ENCODE measurements at places on chromosomes 13 and 19. TPM values are rescaled to one million over a fixed set of nuclear protein-coding genes. Genes with fewer than 3 reads are reported as not detected.

Gene CHST8
- total RNA-seq, result 0.19 TPM

Gene CYP2F1
- not detected for total RNA-seq

Gene TNFSF13B
- total RNA-seq, result 0.41 TPM

Gene CYP2A7
- not detected for total RNA-seq

Gene HCN2
- total RNA-seq, result 26.6 TPM

Gene ZNF675
- 3.0 TPM for total RNA-seq

Gene ZNF112
- 2.3 TPM for total RNA-seq

Gene KLF5
- total RNA-seq, result 46.0 TPM

Gene TEX26
- not detected for total RNA-seq

Gene CCDC8
- total RNA-seq, result not detected

Gene ZMYM5
- 5.7 TPM for total RNA-seq

Gene C5AR1
- total RNA-seq, result 2.5 TPM

Gene ZNF878
- total RNA-seq, result not detected

Gene AXL
- 94.1 TPM for total RNA-seq

Gene RTBDN
- 0.20 TPM for total RNA-seq

Gene DMWD
- total RNA-seq, result 29.9 TPM

Gene MYO1F
- total RNA-seq, result 0.37 TPM

Gene CEACAM4
- total RNA-seq, result not detected

Gene LYPD5
- 0.55 TPM for total RNA-seq

Gene ZNF470
- 1.3 TPM for total RNA-seq

Gene MUC16
- total RNA-seq, result 0.03 TPM

Gene ADM5
- 5.0 TPM for total RNA-seq

Gene STAP2
- total RNA-seq, result not detected

Gene ZNF761
- 7.8 TPM for total RNA-seq

Gene ZNF611
- total RNA-seq, result 3.2 TPM

Gene SPRY2
- total RNA-seq, result 16.3 TPM

Gene CASP14
- not detected for total RNA-seq

Gene SH2D3A
- 19.9 TPM for total RNA-seq

Gene FREM2
- total RNA-seq, result not detected

Gene PRODH2
- total RNA-seq, result 0.14 TPM

Gene PTGIR
- not detected for total RNA-seq

Gene KCNJ14
- 1.2 TPM for total RNA-seq

Gene MAG
- total RNA-seq, result not detected

Gene KIRREL2
- 0.49 TPM for total RNA-seq

Gene ZNF132
- 0.09 TPM for total RNA-seq

Gene KLK3
- total RNA-seq, result not detected

Gene EXOC3L2
- 1.8 TPM for total RNA-seq

Gene CYP4F3
- total RNA-seq, result 3.4 TPM

Gene RINL
- 2.0 TPM for total RNA-seq

Gene KIR2DL4
- not detected for total RNA-seq

Gene COX7A1
- total RNA-seq, result not detected

Gene CEACAM3
- total RNA-seq, result not detected

Gene ZNF468
- total RNA-seq, result 0.31 TPM

Gene ADGRE3
- total RNA-seq, result not detected

Gene BCAM
- 68.3 TPM for total RNA-seq

Gene KLK6
- total RNA-seq, result 0.20 TPM

Gene PRR22
- 2.5 TPM for total RNA-seq

Gene ZNF492
- not detected for total RNA-seq
